ENCODE measurements at places on chromosomes 6 and 20. TPM values are rescaled to one million over a fixed set of nuclear protein-coding genes. Genes with fewer than 3 reads are reported as not detected.

The OR14J1 gene
- not detected for polyA plus RNA-seq

The ARMH2 gene
- polyA plus RNA-seq: 0.43 TPM

DNA sequence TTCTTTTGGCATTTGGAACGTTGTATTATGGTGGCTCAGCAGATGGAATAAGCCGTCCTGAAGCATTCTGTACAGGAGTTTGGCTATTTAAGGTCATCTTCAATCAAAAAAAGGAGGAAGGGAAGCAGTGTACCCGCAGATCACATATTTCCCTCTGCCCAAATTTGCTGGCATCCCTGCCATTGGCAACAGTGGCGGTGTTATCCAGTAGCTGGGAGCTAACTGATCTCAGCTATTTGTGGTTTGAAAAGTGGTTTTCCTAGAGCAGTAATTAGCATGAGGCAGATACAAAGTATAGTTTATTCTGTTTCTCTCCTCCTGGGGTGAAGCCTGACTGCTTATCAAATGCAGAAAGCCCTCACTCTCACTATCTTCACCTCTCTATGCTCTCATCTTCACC is 576.8 kb downstream of the QKI start:
- H3K36me3 ChIP-seq: no peaks in the 10 kb centered on the region
- no peaks in the 10 kb centered on the region for H3K27me3 ChIP-seq
- DNase-seq: no peak
- H3K27ac ChIP-seq: no peak overlapping the region

GRCh38 chr6:118982575-118982911 is 47.6 kb upstream of the MCM9 start:
- H3K4me3 ChIP-seq: no peak overlapping the region
- H3K27me3 ChIP-seq: no peaks in the 10 kb centered on the region
- no peaks in the 10 kb centered on the region for H3K36me3 ChIP-seq
- no peaks in the 10 kb centered on the region for H3K4me1 ChIP-seq
